ENCODE measurements at places on chromosomes 5 and 9. TPM values are rescaled to one million over a fixed set of nuclear protein-coding genes. Genes with fewer than 3 reads are reported as not detected.

DNA sequence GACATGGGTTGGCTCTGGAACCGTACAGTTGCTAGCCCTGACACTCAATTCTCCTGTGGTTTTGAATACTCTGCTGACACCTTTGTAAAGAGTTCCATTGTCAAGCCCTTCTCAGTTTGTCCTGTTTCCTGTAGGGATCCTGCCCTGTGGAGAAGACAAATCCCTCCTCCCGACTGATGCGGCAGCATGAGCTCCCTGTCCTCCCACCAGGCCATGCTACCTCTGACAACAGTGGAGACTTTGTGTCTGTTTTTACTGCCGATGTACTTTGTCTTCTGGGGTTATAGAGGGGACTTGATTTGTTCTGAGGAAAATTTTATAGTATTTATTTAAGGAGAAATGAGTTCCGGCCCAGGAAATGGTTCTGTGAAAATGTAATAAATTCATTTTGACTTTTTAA, 57.8 kb downstream of the PRLR start:
- no peak for DNase-seq

GRCh38 chr9:20989923-20990341, 41.5 kb downstream of the HACD4 start:
- no peak for DNase-seq

- DNase-seq, result no peak
These were observed 117.0 kb downstream of the PCSK1 start for GRCh38 chr5:96316017-96316416.

- peak; percentile 81 for DNase-seq
These were observed 2.0 kb downstream of the GLIS3 start for GRCh38 chr9:4297786-4298254.

GRCh38 chr5:132831095-132831860, 831 bp upstream of the SHROOM1 start:
- no peak for DNase-seq

Gene GFM2
- polyA plus RNA-seq, result 21.6 TPM

Gene LCN10
- not detected for polyA plus RNA-seq

All from GM23248 (cell line).